Thymus (tissue), 14 donors: ENCODE measurements at places on chromosomes 6 and 20.
A peak's percentile ranks its signal among the peaks of the same experiment; 100 is the strongest.

DNA sequence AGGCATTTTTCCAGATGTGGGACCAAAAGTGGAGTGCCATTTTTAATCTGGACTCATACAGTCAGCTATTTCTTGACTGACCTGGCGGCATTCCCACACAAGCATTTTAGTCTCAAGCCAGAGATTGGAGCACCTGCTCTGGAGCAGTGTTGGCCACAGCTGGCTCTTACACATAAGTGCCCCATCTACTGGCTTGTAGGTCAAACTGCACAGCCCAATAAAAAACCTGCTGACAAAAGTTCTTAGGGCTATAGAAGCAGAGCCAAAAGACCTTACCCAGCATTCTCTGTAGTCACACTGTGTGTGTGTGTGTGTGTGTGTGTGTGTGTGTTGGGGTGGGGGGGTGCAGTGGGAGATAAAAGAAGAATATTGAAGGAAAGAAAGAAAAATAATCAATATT, 38.6 kb upstream of the SENP6 start:
- no peak overlapping the region for H3K27ac ChIP-seq
- H3K36me3 ChIP-seq, result no peaks in the 10 kb centered on the region
- no peaks in the 10 kb centered on the region for H3K4me1 ChIP-seq

GRCh38 chr20:46559001-46559400, 8.5 kb upstream of the OCSTAMP start:
- H3K27me3 ChIP-seq, result no peaks in the 10 kb centered on the region
- H3K4me1 ChIP-seq, result no peaks in the 10 kb centered on the region
- no peak for DNase-seq
- H3K36me3 ChIP-seq, result no peaks in the 10 kb centered on the region

DNA sequence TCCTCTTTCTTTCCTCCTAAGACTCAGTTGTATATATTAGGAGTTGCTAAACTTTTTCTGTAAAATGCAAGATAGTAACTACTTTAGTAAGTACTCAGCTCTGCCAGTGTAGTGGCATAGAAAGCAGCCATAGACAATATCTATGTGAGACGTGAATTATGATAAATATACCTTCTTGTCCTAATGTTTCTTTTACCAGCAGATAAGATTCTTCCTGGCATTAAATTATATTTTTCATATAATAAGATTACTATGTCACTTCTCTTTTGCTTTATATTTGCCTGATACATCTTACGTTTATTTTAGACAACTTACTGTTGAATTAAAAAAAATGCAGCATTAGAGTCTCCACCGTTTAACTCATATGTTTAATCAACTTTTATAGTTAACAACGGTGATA, 51.7 kb downstream of the HDGFL1 start:
- no peaks in the 10 kb centered on the region for H3K4me1 ChIP-seq
- no peak overlapping the region for H3K27ac ChIP-seq
- DNase-seq, result no peak

GRCh38 chr6:35214869-35215664, 1.3 kb downstream of the SCUBE3 start:
- H3K27ac ChIP-seq, result no peak overlapping the region
- DNase-seq, result no peak

DNA sequence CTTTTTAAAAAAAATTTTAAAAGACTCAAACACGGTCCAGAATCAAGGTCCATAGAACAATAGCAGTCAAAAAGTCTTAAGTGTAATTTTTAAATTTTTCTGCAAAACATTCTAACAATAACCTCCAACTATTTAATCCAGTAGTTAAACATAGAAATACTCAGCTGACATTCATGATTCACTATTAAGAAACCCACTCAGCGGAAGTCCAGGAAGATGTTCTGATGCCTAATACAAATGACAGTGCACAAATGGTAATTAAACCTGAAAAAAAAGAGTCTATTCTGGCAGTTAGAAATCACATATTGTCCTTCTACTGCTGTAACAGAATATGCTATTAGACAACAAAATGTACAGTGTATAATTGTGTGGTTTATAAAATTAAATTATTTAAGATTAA, 128.2 kb upstream of the BMP5 start:
- no peaks in the 10 kb centered on the region for H3K27me3 ChIP-seq
- no peak overlapping the region for H3K27ac ChIP-seq
- DNase-seq, result no peak
- H3K36me3 ChIP-seq, result no peaks in the 10 kb centered on the region
- H3K4me1 ChIP-seq, result no peaks in the 10 kb centered on the region
- H3K4me3 ChIP-seq, result no peak overlapping the region

- H3K27me3 ChIP-seq, result no peaks in the 10 kb centered on the region
- no peak for DNase-seq
- no peaks in the 10 kb centered on the region for H3K4me1 ChIP-seq
These were observed 57.6 kb upstream of the IPCEF1 start for GRCh38 chr6:154414021-154414813.

GRCh38 chr6:96202571-96202970, 186.8 kb downstream of the FUT9 start:
- no peaks in the 10 kb centered on the region for H3K27me3 ChIP-seq
- no peaks in the 10 kb centered on the region for H3K36me3 ChIP-seq
- no peaks in the 10 kb centered on the region for H3K4me1 ChIP-seq

GRCh38 chr6:22448291-22448711, 121.1 kb upstream of the HDGFL1 start:
- no peaks in the 10 kb centered on the region for H3K4me1 ChIP-seq
- no peak overlapping the region for H3K4me3 ChIP-seq
- no peak overlapping the region for H3K27ac ChIP-seq
- no peaks in the 10 kb centered on the region for H3K27me3 ChIP-seq
- DNase-seq, result no peak

DNA sequence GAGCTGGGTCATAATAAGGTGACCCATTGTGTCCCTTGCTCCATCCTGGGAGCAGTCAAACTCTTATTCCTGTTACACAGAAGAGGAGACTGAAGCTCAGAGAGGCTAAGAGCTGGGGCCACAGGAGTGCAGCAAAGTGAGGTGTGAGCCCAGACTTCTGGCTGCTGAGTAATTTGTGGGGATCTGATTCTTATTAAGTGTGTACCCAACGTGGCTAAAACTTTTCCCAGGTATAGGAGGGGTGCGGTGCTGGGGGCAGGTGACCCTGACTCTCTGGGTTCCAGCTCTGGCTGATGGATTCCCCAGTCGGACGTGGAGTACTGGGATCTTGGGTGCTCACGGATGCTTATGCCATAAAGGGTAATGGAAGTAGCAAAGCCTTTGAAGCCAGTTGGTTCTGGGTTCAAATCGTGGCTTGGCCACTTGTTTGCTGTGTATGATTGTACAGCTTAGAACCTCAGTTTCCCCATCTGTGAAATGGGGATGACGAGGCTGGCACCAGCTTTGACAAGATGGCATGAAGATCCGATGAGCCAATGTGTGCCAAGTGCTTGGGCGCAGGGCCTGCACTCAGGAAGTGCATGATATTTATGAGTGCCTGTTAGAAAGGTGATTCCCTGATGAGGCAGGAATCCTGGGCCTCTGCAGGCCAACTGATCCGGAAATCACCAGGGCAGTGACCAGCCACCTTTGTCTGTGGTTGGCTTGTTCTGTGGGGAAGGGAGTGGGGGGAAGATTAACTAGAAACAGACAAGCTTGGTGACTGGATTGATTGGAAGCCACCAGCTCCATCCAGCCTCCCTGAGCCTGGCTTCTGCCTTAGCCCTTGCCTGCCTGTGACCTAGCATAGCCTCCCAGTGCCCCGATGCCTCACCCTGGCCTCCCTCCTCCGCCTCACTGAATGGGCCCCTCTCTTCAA, 6.0 kb downstream of the SRC start:
- H3K27ac ChIP-seq, result no peak overlapping the region
- no peaks in the 10 kb centered on the region for H3K36me3 ChIP-seq
- H3K27me3 ChIP-seq, result peaks cover 4% of the 10 kb centered on the region
- peaks cover 4% of the 10 kb centered on the region for H3K4me1 ChIP-seq
- H3K4me3 ChIP-seq, result no peak overlapping the region

DNA sequence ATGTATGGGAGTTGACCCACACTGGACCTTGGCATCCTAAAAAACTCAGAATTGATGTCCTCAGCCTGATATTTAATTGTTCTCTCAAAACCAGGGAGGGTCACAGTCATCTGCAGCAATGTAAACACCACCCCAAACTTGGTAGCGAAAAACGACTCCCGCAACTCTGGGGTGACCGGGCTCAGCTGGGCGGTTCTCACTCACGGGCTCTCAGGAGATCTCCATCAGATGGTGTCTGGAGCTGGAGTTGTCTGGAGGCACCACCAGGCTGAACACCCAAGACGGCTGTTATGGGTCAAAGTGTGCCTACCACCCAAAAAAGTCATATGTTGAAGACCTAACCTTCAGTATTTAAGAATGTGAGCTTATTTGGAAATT, 50.9 kb upstream of the NXT1 start:
- H3K4me3 ChIP-seq, result no peak overlapping the region
- no peak overlapping the region for H3K27ac ChIP-seq
- H3K27me3 ChIP-seq, result no peaks in the 10 kb centered on the region
- H3K36me3 ChIP-seq, result no peaks in the 10 kb centered on the region
- DNase-seq, result no peak

DNA sequence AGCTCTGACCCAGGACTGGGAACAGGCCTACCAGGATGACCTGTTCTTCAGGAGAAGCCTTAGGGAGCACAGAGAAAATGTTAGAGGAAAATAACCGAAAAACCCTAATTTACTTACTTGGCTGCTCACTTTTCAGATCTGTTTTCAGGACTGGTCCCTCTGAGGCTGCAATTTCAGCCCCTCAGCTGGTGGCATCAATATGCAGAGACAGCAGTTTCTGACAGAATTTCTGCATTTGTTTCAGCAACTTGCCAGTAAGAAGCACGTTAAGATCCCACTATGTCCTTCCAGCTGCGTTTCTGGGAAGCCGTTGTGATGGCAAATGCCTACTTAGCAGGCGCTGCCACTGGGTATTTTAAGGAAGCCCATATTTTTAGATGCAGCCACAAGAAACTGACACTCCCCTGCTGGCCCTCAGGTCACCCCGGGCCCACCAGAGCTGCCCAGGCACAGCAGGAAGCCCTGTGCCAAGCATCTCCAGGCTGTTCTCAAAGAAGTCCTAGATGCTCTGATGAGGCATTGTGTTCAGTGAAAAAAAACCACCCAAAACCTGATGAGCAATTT, 7.5 kb downstream of the YTHDF1 start:
- no peak overlapping the region for H3K4me3 ChIP-seq
- no peaks in the 10 kb centered on the region for H3K27me3 ChIP-seq
- no peak overlapping the region for H3K27ac ChIP-seq
- no peaks in the 10 kb centered on the region for H3K4me1 ChIP-seq
- H3K36me3 ChIP-seq, result peaks cover 71% of the 10 kb centered on the region
- no peak for DNase-seq

DNA sequence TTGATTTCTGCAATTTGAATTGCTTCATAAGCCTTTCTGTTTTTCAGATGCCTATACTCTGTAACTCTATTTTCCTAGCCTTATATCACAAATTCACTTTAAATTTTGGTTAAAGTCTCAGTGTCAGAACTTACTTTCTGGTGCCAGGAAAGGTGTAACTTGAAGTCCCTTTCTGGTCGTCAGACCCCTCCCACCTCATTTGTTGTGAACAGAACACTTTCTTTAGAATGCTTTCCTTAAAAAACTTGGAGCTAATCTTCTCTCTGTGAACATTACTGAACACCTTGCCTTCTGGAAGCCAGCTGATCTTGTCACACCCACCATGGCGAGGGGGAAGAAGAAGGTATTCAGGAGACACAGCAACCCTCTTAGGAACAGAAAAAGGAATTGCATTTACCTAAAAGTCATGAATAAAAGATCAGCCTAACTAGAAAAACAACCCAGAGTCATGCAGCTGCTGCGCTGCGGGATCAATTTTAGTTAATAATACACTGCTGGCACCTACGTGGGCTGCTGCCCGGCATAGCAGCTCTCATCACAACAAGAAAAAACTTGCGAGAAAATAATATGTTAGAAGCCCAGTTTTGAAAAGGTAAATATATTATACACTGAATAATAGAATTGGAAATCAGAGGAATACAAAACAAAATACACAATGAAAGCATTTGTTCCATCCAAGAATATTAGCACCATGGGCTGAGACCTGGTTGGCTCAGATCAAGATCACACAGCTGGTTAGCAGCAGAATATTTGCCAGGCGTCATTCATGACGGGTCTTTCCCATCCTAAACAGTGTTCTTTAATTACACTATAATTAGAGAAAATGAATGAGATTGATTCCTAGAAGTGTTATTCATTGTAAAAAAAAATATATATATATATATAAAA, 5.8 kb upstream of the FAM217A start:
- DNase-seq, result no peak
- no peaks in the 10 kb centered on the region for H3K27me3 ChIP-seq
- no peaks in the 10 kb centered on the region for H3K36me3 ChIP-seq
- no peaks in the 10 kb centered on the region for H3K4me1 ChIP-seq
- H3K27ac ChIP-seq, result no peak overlapping the region

DNA sequence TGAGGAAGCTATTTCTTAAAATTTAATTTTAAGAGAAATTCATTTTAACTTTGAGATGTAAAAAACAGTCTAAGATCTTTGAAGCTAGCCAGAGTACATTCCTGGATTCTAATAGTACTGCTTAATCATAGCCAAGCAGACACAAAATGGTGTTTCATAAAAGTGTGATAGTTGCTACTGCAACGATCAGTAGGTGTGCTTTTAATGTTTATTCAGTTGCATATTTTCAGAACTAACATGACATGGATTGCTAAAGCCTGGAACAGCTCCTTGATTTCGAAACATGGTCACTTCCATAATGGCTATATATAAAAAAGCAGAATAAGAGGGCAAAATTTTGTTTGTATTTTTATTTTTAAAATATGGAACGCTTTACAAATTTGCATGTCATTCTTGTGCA, 35.5 kb downstream of the SESN1 start:
- peak overlapping the region; percentile 90 for H3K27ac ChIP-seq
- no peak overlapping the region for H3K4me3 ChIP-seq
- no peaks in the 10 kb centered on the region for H3K36me3 ChIP-seq
- no peak for DNase-seq
- no peaks in the 10 kb centered on the region for H3K27me3 ChIP-seq

GRCh38 chr6:36724514-36725390, 27.1 kb downstream of the RAB44 start:
- no peaks in the 10 kb centered on the region for H3K4me1 ChIP-seq
- peak; percentile 28 for DNase-seq
- H3K36me3 ChIP-seq, result no peaks in the 10 kb centered on the region
- H3K4me3 ChIP-seq, result no peak overlapping the region

GRCh38 chr20:62622178-62622876, 20.0 kb upstream of the SLCO4A1 start:
- DNase-seq, result no peak
- H3K27me3 ChIP-seq, result no peaks in the 10 kb centered on the region
- H3K27ac ChIP-seq, result no peak overlapping the region
- H3K4me3 ChIP-seq, result no peak overlapping the region
- H3K36me3 ChIP-seq, result no peaks in the 10 kb centered on the region
- H3K4me1 ChIP-seq, result peaks cover 34% of the 10 kb centered on the region
